Mammary epithelial cell (primary cell): ENCODE measurements at places on chromosomes 6 and 20. TPM values are rescaled to one million over a fixed set of nuclear protein-coding genes. Genes with fewer than 3 reads are reported as not detected.

DNA sequence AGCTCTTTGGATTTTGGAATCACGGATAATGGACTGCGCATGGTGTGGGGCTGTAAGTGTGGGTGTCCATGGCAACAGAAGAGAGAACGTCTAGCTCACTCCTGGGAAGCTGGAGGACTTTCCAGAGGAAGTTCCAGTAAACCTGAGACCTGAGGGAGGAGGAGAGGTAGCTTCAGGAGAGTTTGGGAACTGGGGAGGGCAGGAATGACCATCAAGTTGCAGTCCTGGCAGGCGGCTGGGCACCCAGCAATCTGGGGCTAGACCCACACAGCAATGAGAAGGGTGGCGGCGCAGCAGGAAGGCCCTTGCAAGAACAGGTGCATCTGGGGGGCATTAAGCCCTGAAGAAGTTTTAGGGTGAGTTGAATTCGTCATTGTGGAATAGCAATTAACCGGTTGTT is 95.9 kb downstream of the FOXC1 start:
- no peak for DNase-seq

- DNase-seq: no peak
Observed at GRCh38 chr20:57491373-57491772, 33.6 kb downstream of the CTCFL start.

DNA sequence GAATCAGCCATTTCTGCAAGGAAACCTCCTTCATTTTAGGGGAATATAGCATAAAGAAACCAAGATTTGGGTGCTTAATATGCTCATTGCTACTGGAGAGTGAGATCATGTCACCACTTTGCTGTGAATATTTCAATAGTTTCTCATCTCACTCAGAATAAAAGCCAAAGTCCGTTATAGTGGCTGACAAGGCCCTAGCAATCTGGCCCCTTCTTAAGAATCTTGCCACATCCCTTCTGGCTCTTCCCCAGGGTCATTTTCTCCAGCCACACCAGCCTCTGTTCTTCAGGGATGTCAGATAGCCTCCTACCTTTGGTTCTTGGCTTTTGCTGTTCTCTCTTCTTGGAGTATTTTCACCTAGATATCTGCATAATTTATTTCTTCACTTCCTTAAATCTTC is 24.8 kb upstream of the MLIP start:
- DNase-seq: no peak

DNA sequence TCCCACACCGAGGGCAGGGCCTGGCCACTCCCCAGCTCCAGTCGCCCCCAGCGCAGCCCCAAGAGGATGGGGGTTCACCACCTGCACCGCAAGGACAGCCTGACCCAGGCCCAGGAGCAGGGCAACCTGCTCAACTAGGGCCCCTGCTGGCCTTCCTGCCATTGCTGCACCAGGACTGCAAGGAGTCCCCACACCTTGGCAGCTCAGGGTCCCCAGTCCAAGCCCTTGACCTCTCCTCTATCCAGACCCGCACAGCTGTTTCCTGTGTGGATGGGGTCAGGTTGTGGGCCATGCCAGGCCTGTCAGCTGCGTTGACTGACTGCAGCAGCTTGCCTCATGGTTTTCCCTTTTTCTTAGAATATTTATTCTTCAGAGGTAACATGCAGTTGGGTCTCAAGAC is 4.4 kb downstream of the LRRC73 start:
- DNase-seq: no peak

Gene OLIG3
- not detected for total RNA-seq

Gene UBD
- not detected for total RNA-seq

DNA sequence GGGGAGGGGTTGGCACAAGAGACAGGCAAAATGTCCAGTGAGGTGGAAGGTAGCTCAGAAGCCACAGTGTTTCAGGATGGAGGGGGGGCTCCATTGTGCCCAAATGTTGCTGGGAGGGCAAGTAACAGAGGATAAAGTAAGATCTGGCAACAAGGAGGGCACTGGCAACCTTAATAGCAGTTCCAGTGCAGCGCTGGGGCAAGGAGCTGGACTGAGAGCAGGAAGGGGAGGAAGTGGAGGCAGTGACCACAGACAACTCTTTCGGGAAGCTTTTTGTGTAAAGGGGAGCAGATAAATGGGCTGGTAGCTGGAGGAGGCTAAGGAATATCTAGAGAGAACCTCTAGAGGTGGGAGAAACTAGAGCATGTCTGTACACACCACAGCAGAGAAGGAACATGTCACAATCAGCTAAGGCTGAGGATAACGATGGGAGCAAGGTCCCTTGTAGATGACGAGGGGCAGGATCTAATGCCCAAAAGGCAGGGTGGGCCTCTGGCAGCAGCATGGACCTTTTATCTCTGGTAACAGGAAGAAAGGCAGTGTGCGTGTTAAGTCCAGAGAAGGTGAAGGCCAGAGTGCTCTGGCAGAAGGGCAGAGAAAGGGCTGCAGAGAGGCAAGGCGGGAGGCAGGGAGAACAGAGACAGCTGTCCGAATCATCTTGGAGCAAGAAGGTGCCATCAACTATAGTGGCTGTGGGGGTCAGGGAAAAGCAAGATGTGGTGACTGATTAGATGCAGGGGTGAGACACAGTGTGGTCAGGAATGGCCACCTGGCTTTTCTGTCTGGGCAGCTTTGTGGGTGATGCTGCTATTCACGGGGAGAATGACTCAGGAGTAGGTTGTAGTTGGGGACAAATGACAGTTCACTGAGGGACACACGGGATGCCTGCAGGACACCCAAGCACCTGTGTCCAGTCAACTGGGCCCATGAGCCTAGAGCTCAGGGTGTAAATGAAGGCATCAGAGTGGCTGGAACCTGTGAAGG is 17.4 kb downstream of the TMEM242 start:
- no peak for DNase-seq
